ENCODE measurements at places on chromosomes 1 and 21.

GRCh38 chr1:184393962-184394361, 7.1 kb downstream of the C1orf21 start:
- no peak for DNase-seq

DNA sequence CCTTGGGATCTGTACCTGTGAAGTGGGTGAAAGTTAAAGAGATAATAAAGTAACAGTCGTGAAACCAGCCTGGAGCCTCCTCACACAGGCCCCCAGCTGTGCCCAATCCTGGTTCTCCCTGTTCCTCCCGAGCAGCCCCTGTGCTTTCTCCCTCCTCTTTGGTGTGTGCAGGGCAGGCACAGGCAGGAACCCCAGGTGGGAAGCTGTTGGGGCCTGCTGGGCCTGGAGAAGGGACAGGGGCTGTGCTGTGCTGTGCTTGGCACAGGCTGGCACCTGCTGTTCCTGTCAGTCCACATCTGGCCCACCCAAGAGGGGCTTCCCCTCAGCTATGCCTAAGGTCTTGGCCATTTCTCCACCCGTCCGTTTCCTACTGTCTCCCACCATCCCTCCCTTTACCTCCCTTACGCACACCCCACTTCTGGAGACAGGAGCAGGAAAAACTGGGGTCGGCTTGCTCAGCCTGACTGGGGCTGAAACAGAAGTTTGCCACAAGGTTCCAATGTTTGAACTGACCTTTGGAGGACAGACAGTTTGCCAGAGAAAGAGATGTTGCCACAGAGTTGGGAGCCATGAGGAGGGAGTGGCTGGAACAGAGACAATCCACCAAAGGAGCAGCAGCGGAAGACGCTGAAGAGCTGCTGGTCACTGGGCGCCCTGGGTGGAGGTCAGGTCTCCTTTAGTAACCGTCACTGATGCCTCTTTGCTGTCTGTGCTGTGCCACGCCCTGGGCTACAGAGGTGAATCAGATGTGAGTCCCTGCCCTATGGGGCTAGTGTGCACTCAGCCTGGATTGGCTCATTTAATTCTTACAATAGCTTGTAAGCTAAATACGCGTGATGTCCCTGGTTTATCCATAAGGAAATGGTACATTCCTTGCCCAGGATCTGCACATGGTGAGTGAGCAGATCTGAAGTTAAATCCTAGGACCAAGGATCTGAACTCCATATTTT, 18.8 kb upstream of the ARTN start:
- DNase-seq: no peak

GRCh38 chr1:150225546-150225945, 10.4 kb downstream of the ANP32E start:
- no peak for DNase-seq

GRCh38 chr1:187051618-187052232, 223.0 kb downstream of the PLA2G4A start:
- DNase-seq: no peak

DNA sequence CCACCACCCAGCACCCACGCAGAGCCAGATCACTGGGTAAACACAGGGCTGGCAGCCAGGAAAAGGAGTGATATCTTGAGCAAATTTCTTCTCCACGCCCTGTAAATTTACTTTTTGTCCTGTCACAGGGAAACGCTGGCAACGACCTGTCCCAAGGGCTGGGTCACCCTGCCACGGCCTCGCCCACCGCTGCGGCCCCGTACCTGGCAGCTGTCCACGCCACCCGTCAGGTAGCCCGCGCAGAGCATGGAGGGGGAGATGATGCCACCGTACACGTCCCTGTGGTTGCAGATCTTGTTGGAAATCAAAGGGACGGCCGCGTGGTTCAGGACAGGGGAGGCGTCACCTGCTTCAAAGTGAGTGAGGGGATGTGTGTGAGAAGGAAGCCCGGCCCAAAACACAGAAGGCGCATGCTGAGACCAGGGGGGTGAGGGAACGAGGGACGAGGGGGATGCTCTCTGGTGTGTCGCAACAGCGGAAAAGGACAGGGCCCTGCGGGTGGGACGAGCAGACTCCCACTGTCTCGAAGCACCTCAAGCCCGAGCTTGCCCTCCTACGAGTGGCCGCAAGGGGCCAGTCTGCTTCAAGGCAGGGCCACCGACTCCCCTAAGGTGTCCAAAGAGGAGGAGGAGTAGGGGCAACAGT, 10.1 kb upstream of the TFF1 start:
- DNase-seq: no peak

DNA sequence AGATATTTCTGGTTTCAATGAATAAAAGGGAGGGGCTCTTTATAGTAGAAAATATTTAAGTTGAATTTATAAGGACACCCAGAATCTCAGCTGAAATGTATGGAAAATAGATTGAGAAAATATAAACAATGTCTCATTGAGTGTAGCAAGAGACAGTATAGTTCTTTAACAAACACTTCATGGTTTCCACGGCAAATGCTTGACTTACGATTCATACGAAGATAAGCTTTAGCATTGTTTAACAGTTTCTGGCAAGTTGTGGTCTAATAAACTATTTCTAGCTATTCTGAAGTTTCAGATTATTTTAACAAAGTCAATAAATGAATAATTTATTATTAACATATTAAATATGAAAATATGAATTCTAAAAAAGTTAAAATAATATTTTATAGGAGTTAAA, 1419.4 kb downstream of the KCNT2 start:
- no peak for DNase-seq
